ENCODE measurements at places on chromosomes 5 and 9.
A peak's percentile ranks its signal among the peaks of the same experiment; 100 is the strongest.

- peak; percentile 19 for DNase-seq
These were observed 85.6 kb downstream of the MACROH2A1 start for GRCh38 chr5:135313405-135313804.

DNA sequence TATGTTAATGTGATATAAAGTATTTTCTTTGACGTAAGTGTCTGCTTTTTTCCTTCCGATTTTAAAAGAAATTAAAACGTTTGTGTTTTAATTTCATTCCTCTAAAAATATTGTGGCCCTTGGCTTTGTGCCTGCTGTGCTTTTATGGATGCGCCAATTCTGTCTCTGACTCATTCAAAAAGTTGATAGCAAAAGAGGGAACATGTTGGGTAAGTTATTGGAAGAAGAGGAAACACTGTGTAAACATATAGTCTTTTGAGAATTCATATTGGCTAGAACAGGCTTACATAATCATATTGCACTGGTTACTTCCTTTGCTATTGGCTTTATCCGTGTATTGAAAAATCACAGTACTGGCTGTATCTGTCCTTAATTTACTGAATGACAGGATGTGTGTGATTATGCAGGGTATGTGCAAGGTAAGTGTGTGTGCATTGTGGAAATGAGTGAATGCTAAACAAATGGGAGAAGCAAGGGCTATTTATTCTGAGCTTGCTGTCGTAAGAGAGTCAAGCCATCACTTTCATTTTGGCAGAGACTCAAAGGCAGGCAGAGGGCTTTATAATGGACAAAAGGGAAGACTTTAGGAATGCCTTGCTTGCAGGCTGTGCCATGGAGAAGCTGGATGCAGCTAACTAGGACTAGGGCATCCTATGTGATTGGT, 67.8 kb downstream of the SGCD start:
- no peak for DNase-seq

GRCh38 chr5:17928581-17928981, 294.3 kb downstream of the TAF11L14 start:
- DNase-seq = no peak

DNA sequence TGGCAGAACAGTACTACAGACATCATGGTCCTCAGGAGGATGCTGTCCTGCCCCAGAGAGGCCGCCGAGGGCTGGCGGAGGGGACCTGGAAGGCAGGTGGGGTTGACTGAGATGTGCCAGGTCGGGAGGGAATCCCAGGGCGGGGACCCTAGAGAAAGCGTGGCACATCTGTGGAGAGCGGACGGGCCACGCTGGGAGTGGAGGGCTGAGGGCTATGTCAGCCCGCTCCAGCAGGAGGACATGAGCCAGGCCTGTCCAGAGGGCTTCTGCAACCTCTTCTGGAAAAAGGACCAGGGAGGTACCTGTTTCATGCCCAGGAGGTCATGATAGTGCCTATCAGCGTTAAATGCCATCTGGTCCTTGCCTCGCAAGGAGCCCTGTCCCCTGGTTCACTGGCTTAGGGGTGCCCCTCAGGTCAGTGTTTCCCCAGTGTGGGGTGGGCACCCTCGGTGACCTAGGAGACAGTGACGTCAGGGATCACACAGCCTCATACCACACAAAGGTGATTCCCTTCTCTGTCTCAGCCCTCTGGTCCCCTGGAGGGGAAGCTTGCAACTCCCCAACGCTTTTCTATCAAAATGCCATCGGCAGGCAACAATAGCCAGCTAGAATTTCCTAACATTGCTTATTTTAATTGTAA, 103.6 kb upstream of the IER5L start:
- DNase-seq = peak; percentile 46

GRCh38 chr5:143347046-143347445, 56.4 kb downstream of the NR3C1 start:
- DNase-seq = no peak

- DNase-seq = no peak
These were observed 1.1 kb downstream of the GPBP1 start for GRCh38 chr5:57174890-57175510.

DNA sequence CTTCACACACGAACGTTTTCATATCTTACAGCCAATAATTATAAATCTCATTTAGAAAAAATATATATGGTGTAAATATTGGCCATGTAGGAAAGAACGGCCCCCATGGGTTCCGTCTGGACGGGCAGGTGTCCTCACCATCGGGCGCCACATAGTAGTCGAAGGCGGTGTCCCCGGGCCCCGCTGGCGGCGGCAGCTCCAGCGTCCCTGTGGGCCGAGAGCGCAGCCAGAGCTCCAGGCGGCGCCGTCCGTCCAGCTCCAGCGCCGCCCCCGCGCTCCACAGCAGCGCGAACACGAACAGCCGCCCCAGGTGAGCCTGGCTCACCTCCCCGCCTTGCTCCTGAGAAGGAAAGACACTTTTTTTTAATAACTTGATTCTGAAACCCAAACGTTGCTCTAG, 134.6 kb downstream of the DNAH5 start:
- no peak for DNase-seq

DNA sequence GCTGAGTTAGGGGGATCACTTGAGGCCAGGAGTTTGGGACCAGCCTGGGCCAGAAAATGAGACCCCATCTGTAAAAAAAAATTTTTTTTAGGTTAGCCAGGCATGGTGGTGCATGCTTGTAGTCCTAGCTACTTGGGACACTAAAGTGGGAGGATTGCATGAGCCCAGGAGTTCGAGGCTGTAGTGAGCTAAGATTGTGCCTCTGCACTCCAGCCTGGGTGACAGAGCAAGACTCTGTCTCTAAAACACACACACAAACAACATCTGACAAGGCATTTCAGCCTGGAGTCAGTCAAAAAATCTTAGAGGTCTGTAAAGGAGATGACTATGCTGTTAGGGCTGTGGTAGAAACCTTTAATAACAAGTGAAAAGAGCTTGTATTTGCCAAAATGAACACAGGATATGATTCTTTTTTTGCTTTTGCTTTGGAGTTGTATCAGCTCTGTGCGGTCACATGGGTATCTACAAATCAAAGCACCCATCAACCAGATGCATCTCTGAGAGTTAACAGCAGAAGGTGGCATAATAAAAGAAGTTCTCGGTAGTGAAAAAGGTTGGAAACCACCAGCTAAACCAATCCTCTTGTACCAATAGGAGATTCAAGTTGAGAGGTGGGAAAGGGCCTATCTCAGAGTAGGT, 3.6 kb upstream of the PSMD5 start:
- no peak for DNase-seq

DNA sequence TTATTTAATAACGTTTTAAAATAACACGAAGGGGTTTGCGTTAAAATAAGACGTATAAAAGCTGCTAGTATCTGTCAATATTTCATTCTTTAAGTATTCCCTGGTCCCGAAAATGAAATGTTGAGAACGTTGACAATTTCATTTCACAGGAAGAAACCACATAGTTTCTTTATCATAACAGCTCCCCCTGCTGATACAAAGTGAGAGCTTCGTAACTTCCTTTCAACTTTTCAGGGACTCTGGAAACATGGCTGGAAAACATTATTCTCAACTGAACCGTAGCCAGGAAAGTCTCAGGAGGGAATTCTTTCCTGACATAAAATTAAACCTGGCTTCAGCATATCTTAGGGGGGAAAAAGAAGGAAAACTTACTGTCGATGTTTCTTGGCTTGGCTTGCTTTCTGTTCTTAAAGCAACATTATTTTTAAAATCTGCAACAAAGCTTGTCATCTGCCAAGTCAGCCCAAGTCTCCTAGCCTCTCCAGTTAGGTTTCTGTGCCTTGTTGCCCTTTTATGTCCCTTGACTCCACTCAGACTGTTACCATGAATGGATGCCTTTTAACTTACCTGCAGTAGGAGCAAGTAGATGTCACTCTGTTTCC, 122.9 kb upstream of the DAB2 start:
- no peak for DNase-seq

- DNase-seq = no peak
These were observed 588 bp upstream of the BRINP1 start for GRCh38 chr9:119369680-119370366.

GRCh38 chr5:179959641-179960040, 51.9 kb upstream of the TBC1D9B start:
- DNase-seq = no peak

GRCh38 chr5:72185496-72186329, 78.4 kb downstream of the MAP1B start:
- no peak for DNase-seq

GRCh38 chr5:55033568-55033967, 9.5 kb downstream of the GZMK start:
- DNase-seq = no peak
